Mucosa of gallbladder (tissue), 1 donor: ENCODE measurements at places on chromosomes 6 and 20. TPM values are rescaled to one million over a fixed set of nuclear protein-coding genes. Genes with fewer than 3 reads are reported as not detected.

- no peak for DNase-seq
These were observed 143.4 kb upstream of the HMGN3 start for GRCh38 chr6:79377888-79378348.

- DNase-seq, result no peak
These were observed 2.7 kb upstream of the ABHD16B start for GRCh38 chr20:63858393-63859165.

GRCh38 chr6:15380351-15380750, 134.5 kb downstream of the JARID2 start:
- no peak for DNase-seq

GRCh38 chr6:39451831-39452230, 129.3 kb upstream of the KCNK16 start:
- DNase-seq, result no peak

DNA sequence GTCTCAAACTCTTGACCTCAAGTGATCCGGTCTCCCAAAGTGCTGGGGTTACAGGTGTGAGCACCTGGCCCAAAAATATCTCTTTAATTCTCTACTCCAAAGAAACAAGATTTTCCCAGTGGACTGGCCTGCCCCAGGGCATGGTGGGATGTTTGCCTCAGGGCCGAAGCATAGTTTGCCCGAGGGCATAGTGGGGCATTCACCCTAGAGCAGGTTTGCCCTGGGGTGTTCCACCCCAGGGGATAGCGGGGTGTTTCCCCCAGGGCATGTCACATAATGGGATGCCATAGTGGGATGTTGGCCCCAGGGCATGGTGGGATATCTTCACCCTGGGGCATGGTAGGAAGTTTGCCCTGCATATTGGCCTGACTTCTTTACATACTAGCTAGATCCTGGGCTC, 97.2 kb downstream of the VEGFA start:
- no peak for DNase-seq

Gene TGM3
- total RNA-seq, result 1.4 TPM

Gene VSTM2L
- 95.0 TPM for total RNA-seq

Gene MATN4
- 0.09 TPM for total RNA-seq
